ENCODE measurements at places on chromosomes 4 and X.

- DNase-seq = peak; percentile 32
Measured at GRCh38 chr4:26780539-26780938, 80.1 kb upstream of the STIM2 start.

DNA sequence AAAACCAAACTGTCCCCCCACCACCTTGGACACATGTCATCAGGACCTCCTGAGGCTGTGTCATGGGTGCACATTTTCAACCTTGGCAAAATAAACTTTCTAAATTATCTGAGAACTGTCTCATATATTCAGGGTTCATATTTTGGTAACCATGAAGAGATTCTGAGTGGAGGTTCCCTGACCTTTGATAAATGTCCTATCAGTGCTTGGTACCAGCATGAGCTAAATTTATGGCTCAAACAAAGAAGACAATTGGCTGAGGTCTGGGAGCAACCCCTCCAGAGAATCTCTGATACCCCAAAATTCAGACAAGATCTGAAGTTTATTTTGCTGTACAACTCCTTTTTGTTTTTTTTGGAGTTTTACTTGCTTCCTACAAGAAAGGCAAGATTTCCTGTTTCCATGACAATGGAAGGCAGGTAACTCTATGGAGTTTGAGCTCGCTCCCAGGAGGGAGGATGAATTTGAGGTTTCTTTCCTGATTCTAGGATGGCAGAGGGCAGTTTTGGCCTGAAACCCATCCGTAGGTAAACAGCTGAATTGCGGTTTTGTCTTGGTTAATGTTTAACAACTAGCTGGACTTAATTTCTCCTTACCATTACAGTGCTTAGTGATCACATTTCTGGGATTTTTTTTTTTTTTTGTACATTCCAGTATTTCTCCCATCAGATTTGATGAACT is 14.5 kb downstream of the UGT2B15 start:
- DNase-seq = no peak

- no peak for DNase-seq
Measured at GRCh38 chr4:150145946-150146340, 67.7 kb downstream of the DCLK2 start.

DNA sequence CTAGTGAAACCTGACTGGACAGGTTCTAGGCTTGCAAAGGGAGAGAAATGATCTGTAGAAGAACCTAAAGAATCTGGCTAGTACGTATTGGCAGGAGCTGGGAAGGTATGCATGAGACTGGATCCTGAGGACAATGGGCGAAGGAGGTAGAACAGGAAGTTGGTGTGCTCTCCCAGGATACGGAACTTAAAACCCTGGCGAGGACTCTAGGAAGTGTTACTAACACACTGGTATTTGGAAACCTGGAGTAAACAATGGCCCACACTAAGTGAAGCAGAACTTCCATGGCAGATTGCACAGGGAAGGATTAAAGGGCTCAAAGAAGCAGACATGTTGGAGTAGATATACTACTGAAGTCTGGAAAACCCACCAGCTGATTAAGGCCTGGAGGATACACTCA is 9.1 kb downstream of the SYN1 start:
- no peak for DNase-seq

DNA sequence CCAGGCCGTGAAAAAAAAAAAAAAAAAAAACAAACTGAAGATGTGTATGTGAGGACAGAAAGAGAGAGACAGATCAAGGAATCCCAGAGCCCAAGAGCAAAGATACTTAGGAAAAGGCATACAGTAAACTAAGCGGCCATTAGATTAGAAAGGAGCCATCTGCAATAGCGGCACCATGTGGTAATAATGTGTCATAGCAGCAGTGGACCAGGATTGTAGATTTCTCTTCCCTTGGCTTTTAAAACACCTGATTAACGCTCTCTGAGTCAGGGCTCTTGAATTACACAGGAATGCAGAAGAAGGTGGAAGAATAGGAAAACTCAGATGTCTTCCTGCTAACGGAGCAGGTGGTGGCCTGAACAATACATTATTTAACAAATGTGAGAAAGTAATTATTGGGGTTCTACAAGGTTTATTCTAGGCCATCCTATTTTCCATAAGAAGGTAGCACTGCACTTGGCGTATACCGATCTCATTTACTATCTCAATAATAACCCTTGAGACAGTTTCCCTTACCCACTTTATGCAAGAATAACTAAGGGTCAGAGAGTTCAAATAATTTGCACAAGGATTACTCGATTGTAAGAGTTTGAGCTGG is 182.7 kb downstream of the KCNIP4 start:
- no peak for DNase-seq

GRCh38 chr4:112589206-112589605 is 47.5 kb downstream of the ZGRF1 start:
- DNase-seq = no peak

DNA sequence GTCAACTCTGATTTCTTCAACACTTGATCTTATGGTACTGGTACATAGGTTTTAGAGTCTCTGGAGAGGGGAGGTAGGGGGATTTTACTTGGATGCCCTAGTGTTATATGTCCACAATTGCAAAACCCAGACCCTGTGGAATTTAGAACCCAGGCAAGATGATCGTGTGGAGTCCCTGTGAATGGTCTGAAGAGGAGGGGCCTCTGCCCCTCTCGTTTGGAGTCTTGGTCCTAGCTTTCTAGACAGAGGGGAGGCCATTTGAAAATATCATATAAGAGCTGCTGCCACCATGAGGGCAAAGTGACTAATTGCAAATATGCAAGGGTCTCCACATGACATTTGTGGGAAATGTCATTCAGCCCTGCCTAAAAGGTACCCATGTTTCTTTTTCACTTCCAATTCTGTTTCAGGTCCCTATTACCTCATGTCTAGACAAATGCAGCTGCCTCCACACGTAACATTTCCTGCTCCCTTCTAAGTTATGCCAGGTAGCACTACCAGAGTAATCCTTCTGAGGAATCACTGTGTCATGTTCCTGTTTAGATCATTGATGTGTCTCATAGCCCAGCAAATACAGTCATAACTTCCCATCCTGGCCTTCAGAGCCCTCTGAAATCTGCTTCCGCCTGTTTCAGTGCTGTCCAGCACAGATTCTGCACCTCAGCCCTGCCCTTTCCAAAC is 126.8 kb downstream of the KLHL8 start:
- no peak for DNase-seq

- DNase-seq = no peak
Measured at GRCh38 chr4:26884026-26884425, 23.4 kb downstream of the STIM2 start.

DNA sequence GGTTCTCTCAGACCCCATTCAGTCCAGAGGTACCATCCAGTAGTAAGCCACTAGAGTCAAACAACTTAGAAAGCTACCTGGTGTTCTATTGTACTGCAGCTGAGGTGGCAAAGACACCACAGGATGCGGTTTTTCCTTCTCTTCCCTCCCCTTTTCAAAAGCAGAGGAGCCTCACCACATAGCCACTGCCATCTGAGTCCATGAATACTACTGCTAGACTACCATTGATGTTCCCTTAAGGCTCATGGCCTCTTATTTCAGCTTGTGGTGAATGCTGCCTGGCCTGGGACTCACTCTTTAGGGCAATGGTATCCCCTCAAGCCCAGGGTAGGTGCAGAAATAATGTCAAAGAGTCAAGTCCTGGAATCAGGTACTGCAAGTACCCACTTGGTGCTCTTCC is 41.8 kb upstream of the KLHL4 start:
- no peak for DNase-seq

DNA sequence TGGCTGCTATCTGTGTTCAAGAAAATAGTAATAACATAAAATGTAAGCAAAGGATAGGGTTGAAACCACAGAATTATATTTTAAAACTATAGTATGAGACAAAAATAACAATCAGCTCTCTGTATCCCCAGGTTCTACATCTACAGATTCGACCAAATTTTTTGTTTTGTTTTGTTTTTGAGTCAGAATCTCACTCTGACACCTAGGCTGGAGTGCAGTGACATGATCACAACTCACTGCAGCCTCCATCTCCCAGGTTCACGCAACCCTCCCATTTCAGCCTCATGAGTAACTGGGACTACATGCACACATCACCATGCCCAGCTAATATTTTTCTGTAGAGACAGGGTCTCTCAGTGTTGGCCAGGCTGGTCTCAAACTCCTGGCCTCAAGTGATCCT is 113.2 kb downstream of the MAB21L2 start:
- no peak for DNase-seq

GRCh38 chrX:66012094-66012534 is 27.8 kb downstream of the VSIG4 start:
- no peak for DNase-seq

GRCh38 chr4:139958739-139959098 is 195.3 kb downstream of the MAML3 start:
- DNase-seq = no peak

DNA sequence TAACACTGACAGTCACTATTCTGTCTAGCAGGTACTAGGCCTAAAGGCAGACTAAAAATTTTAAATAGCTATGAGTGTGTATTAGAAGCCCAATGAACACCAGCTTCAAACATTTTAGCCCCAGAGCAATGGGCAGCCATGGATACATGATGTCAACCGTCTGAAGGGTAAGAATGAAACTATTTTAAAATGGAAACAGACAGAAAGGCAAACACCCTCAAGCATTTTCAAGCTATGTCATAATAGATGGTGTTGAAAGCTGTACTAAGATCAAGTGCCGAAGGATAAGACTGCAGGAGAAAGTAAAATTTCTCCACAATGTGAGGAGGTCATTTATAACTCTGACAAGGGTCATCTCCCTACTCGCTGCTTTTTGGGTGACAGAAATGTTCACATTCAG is 225.0 kb downstream of the COL25A1 start:
- DNase-seq = no peak
